Mesangial cell (primary cell): ENCODE measurements at places on chromosomes 7 and 10. TPM values are rescaled to one million over a fixed set of nuclear protein-coding genes. Genes with fewer than 3 reads are reported as not detected.

GATA3 gene
- 0.76 TPM in 1 of 2 replicates, not detected in the other for total RNA-seq

PKD2L1 gene
- total RNA-seq: not detected in 2 replicates

VGF gene
- 0.49 and 0.89 TPM in 2 replicates for total RNA-seq

UTF1 gene
- not detected in 2 replicates for total RNA-seq

LDB3 gene
- under 0.01 and 0.13 TPM in 2 replicates for total RNA-seq

ATP5F1C gene
- total RNA-seq: 248 and 255 TPM in 2 replicates

SLC39A12 gene
- total RNA-seq: not detected in 2 replicates

TDRD1 gene
- not detected in 2 replicates for total RNA-seq

MMP21 gene
- 0.13 TPM in 1 of 2 replicates, not detected in the other for total RNA-seq

CALHM1 gene
- total RNA-seq: not detected in 2 replicates

ZPBP gene
- total RNA-seq: not detected in 2 replicates

FOXI2 gene
- total RNA-seq: not detected in 2 replicates

SPDYE5 gene
- not detected in 2 replicates for total RNA-seq

PRPS1L1 gene
- not detected in 2 replicates for total RNA-seq

AOC1 gene
- not detected in 2 replicates for total RNA-seq

SLIT1 gene
- total RNA-seq: under 0.01 and 0.16 TPM in 2 replicates
